Retina (tissue), 1 donor: ENCODE measurements at places on chromosomes 1 and 21.

DNA sequence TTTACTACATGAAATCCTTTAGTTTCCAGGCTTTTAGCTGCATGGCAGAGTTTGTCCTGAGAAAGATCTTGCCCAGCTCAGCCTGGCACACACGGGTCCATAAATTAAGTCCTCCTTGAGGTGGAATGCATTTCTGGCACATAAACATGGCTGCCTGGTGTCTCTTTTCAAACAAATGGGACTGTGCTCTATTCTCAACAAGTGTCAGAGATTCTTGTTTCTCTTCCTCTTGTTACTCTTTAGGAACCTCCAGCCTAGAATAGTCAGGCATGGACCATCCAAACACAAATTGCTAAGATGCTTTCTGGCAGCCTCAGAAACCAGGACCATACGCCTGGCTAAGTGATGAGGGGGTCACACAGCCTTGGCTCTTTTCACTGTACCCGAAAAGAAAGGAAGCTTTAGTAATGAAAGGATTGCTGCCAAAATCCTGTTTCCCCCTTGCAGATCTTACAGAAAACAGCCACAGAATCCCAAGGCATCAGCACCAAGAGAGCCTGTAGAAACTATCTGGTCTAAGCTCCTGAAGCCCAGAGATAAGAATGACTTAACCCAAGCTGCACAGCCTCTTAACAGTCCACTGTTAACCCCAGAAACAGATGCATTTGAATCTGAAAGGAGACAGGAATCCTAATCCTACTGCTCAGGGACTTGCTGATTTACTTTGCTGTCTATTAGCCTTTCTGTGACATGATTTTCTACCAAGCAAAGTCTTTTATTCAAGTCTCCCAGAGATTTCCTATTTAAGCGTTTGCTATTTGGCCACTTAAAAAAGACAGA lies 31.9 kb upstream of the NRDC start:
- no peak for DNase-seq

DNA sequence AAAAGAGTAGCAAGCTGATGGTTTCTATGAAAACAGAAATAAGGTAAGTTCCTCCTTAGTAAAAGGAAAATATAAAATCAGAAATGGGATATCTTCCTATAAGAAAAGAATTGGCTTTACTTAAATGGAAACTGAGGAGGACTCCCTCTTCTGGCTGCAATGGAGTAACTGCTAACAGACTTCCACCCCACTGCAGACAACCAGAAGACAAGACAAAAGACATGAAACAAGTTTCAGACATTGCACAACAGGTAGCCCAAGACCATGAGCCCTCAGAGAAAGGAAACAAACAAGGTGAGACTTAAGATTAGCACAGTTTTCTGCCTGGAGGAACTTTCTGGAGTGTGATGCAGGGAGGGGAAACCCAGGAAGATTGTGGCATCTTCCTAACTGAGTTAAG lies 17.0 kb upstream of the OLFML2B start:
- DNase-seq = no peak

DNA sequence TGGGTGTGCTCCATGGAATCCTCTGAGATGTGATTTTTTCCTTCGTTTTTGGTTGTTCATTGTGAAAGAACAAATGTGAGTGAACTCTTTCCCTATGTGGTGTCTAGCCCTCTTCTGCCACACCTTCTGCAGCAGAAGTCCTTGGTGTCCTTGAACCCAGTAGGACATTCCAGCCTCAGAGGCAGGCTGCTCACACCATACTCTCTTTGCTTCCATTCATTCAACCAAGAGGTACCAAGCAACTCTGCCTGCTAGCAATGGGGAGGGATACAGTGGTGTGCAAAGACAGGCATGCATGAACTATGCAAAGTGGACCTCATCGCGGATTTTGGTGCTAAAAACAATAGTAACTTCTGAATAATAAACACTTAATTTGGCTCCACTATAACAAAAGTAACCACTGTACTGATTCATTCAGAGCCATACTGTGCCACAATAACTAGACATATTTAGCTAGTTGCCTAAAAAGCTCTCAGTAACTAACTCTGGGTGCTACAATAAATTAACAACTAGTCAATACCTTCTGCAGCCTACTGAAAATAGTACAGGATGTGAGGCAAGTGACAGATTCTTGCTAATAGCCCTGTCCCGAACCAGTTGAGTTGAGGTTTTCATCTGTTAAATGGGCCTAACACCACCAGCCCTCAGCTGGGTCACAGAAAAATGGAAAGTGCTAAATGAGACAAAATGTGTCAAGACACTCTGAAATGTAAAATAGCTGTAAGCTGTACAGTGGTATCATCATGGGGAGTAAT lies 155.4 kb downstream of the SLC45A1 start:
- DNase-seq = no peak

DNA sequence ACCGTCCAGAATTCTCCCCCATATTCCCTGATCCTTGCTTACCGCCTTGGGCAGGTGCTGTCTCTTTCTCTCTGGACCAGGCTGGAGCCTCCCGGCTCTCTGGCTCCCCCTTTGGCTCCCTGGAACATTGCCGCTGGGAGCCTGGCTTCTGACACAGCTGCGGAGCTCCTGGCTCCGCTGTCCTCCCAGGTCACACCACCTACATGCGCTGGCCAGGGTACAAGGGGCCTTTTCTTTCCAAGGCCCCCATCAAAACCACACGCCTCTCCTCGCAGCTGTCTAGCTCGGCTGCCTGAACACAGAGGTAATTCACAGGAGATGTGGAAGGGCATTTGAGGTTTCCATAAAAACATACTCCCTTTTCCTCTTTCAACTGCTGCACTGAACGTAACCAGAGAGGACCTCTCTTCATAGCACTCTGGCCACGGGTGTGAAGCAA lies 7.5 kb upstream of the ZNF648 start:
- DNase-seq = peak; percentile 86
